ENCODE measurements at places on chromosomes 12 and 14.

DNA sequence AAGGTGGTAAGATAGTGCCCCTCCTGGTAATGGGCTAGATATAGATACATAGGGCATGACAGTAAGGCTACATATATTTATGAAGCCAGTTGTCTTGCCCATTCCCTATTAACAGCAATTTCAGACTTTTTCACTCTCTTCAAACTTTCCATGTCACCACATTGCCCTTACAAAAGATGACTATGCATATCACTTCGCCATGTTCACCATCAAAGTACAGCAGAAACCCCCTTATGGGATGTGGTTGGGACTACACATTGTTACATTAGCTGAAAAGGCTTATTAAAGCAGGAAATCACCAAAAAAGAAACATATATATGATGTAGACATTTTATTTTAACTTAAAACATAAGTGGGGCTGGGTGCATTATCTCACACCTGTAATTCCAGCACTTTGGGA is 9.8 kb upstream of the SMCO2 start:
- no peak for DNase-seq

DNA sequence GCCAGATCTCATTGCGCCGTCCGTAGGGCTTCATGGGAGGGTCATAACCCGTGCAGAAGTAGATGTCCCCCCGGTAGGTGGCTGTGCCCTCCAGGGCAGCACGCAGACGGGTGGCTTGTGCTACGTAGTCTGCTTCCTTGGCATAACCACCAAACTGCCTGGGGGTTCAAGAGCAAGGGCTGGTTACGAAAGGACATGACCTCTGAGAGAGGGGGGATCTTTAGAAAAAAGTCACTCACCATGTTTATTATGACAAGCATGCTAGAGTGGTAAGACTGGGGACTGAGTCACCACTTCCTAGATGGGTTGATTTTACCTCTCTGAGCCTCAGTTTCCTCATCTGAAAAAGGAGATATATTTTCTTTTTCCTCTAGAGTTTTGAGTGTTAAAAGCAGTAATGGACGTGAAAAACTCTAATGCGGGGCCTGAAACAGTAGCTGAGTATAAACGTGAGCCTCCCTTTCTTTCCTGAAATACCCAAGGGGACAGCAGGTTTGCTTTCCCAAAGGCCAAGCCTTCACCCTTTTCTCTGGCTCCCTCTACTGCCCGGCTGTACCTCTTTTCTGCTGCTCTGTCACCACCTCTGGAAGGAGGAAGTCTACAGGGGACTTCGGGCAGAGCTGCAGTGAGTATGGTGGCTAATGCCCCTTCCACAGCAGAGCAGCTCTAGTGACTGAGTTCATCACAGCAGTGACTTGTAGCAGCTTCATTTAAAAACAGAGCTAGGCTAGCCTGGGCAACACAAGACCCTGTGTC is 23.5 kb upstream of the GPRC5D start:
- peak; percentile 65 for DNase-seq

DNA sequence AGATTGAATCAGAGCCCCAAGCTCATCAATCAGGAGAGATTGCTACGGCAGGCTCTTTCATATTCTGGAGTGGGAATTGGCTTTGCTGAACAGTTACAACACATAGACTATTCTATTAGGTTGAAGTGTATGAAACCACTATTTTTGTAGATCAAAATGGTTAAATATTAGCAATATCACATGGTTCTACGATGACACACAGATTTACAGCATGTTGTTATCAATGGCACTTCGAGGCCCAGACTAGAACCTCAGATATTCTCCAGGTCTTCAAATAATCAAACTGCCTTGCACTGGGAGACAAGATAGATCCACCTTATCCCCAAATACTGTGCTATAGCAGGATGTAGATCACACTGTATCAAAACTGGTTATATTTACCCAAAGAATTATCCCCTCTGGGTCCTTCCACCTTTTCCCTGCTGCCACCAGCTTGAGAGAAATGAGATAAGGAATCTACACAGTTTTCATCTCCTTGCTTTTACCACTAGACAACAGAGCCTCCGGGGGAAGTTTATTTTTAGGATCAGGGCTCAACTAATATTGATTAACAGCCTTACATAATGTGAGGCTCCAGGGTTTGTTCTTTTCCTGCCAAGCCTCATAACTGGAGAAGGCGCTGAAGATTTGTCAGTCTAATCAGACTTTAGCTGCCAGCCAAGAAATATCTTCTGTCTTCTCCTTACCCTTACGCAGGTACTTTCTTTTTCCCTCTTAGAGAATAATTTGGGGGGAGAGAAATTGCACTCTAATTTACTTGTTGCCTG is 507.1 kb downstream of the DIO2 start:
- DNase-seq = no peak

- DNase-seq = no peak
These were observed 322.5 kb downstream of the ZFP36L1 start for GRCh38 chr14:68470361-68470760.

GRCh38 chr12:1176191-1176590 is 185.2 kb downstream of the ERC1 start:
- DNase-seq = no peak

GRCh38 chr12:107459641-107460040 is 226.0 kb upstream of the PWP1 start:
- DNase-seq = no peak

GRCh38 chr14:69850086-69850735 is 29.0 kb upstream of the SMOC1 start:
- no peak for DNase-seq

DNA sequence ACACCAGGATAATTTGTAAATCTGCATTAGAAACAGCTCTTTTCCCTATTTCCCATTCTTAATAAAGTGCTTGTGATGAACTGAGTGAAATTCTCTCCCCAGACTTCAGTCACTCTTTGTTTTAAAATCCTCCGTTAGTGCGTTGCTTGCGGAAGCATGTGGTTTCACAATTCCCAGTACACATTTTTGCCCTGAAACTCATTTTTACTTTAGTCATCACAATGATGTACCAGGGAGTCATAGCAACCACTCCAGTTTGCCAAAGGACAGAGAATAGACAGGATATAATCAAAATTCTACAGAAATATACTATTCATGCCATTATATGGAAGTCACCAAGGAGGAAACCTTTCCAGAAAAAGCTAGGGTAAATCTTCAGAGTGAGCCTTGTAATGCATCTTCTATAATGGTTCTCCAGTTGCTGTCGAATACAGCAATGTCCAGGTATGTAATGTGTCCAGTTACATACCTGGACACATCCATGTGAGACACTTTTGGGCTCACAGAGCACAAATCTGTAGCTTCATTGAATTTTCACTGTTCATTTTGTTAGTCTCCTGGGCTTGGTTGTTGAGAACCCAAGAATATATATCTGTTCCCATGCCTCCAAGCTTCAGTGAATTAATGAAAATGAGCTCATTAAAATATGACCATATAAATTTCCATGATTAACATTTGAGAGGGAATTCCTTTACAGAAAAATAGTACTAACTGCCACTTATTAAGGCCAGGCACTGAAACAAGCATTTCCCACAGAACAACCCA is 57.8 kb downstream of the GPR135 start:
- peak; percentile 95 for DNase-seq

- no peak for DNase-seq
These were observed 10.2 kb upstream of the ACSM4 start for GRCh38 chr12:7293670-7294069.

GRCh38 chr14:93032421-93032936 is 83.2 kb downstream of the ITPK1 start:
- DNase-seq = no peak

GRCh38 chr14:71525663-71526221 is 406.5 kb upstream of the RGS6 start:
- DNase-seq = no peak

GRCh38 chr12:115023279-115024265 is 339.6 kb upstream of the TBX3 start:
- peak; percentile 72 for DNase-seq

GRCh38 chr12:106248846-106249371 is 1.1 kb upstream of the CKAP4 start:
- peak; percentile 75 for DNase-seq

DNA sequence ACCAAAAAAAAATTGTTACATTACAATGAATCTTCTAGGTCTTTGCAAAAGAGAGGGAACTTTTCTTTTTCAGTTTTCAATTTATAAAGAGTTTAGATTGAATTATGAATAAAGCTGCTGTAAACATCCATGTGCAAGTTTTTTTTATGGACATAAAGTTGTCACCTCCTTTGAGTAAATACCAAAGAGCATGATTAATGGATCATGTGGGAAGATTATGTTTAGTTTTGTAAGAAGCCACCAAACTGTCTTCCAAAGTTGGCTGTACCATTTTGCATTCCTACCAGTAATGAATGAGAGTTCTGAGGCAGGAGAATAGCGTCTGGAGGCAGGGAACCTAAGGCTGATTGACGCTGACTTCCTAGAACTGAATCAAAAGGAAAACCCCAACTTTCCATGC is 30.2 kb downstream of the LEMD3 start:
- no peak for DNase-seq

GRCh38 chr12:67446716-67447115 is 177.6 kb downstream of the CAND1 start:
- no peak for DNase-seq

DNA sequence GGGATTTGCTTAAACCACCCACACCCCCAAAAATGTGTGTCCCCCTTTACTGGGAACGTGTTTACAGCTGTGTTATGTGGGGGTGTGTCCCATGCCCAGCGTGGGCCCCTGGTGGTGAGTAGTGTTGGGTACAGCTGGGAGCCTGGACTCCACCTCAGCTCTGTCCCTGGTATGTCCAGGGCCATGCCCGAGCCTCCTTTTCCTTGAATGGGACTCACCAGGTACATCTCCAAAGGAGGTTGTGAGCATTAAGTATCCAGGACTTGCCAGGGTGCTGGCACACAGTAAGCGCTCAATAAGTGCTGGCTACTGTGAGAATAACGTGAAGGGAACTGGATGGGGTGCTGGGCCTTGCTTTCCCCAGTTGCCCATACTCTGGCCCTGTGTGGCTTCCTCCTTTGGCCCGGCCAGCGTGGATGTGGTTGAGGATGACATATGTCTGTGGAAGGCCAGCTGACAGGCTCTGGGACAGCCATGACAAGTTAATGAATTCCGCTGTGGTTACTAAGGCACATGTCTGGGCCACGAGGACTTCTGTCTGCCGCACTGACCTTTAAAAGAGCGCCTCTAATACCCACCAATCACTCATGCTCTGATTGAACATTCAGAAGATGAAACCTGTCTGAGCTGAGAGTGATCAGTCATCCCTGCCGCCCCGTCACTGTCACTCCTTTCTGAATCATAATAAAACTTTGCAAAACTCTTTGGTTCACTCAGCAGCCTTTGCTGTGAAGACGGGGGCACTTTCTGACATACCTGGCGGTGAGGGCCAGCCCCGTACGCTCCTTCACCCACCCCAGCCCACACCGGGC is 74.7 kb downstream of the DIO3 start:
- DNase-seq = no peak

DNA sequence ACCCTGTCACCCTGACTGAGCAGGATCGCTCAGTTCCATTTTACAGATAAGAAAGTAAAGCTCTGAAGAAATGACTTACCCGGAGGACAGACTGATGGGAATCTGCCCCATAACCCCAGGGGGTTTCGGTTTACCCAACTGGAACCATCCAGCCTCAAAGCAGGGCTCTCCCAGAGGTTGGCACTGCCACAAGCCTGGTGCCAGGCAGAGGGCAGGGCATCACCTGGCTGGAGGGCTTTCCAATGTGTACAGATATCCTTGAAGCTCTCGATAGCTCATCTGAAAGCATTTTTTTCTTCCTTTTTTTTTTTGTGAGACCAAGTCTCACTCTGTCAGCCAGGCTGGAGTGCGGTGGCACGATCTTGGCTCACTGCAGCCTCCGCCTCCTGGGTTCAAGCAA is 33.2 kb downstream of the STON2 start:
- DNase-seq = no peak

DNA sequence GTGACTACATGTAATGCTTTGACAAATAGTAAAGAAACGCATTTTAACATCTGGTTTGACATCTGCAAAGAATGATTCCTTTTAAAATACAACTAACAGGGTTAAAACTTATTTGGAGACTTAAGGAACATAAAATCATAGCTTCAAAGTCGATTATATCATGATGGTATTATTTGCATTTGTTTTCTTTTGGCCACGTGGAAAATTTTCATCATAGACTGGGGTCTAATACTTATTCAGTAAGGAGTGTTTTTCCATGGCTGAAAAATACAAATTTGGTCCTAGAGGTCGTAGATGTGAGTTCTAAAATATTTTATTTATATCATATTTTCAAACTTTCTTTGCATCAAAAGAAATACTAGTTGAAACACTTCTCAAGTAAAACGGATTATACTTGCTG is 31.5 kb upstream of the LMNTD1 start:
- peak; percentile 5 for DNase-seq

DNA sequence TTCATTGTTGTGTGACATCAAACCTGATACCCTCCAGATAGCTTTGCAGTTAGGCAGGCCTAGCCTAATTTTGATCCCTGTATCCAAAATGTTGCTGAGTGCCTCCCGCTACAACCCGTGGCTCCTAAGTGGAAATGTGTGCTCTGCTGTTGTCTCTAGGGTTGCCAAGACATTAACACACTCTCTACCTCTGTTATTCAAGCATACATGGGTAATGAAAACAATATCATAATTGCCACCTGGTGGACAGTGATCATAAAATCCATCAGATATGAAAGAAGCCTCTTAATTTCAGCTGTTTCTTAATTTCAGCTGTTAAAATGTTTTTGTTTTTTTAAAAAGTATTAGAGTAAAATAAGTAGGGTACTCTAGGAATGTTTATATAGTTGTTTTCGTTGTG is 93.5 kb downstream of the PLEKHA5 start:
- peak; percentile 55 for DNase-seq

DNA sequence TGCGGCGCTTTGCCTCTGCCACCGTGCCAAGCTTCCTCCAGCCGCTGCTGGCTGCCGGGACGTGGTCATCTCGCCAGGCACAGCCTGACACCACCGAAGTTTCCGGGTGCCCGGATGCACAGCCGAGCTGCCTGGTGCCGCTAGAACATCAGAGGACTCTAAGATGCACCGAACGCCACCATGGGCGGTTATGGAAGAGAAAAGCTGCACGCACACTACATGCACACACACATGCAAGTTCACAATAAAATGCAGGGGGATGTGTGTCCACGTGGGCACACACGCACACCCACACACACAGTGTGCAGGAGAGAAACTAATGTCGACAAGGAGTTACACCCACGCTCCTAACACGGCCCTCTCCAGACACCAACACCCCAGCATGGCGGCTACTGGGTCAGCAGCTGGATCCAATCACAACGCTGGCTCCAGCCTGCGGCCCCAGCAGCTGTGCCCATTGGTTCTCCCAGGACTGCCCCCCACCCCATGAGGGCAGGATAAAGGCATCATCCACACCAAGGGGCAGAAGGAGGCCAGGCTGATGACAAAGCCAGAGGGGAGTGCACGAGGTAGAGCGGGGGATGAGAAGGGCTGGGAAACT is 82.7 kb downstream of the BCL11B start:
- DNase-seq = no peak

DNA sequence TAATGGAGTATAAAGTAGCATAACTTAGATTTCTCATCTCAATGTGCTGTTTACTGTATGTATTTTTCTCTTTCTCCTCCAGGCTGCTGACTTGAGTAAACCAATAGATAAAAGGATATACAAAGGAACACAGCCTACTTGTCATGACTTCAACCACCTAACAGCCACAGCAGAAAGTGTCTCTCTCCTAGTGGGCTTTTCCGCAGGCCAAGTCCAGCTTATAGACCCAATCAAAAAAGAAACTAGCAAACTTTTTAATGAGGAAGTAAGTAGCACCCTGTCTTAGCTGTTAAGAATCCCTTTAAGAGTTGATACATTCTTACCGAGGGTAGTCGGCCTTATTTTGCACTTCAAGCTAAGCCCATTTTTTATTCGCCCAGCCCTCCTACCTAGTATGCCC is 55.2 kb downstream of the WDR20 start:
- DNase-seq = no peak

GRCh38 chr12:122021822-122022392 is at the start of gene BCL7A:
BCL7A (plus strand) TSS chr12:122021884; CDS start chr12:122022092, 208 bp downstream.
- DNase-seq = peak; percentile 58

- DNase-seq = no peak
These were observed 46.9 kb upstream of the OTX2 start for GRCh38 chr14:56857216-56857615.
